T-helper 1 cell treated with Interleukin-12 subunit alpha and Interleukin-12 subunit beta and Interleukin-4 antibody, amounts not matched to agents 30 ng/mL and 1 ng/mL, for 36 hours (primary cell): ENCODE measurements at places on chromosomes 2 and 18. TPM values are rescaled to one million over a fixed set of nuclear protein-coding genes. Genes with fewer than 3 reads are reported as not detected.

The AMMECR1L gene
- 19.0 and 20.7 TPM in 2 replicates for total RNA-seq

The IL36A gene
- 0.32 and 0.49 TPM in 2 replicates for total RNA-seq

The ATP6V1C2 gene
- not detected in 2 replicates for total RNA-seq

The EVA1A gene
- total RNA-seq = not detected in 2 replicates

The GREB1L gene
- total RNA-seq = not detected in 2 replicates

The DHRS9 gene
- 0.12 TPM in 1 of 2 replicates, not detected in the other for total RNA-seq

The CRYGD gene
- total RNA-seq = not detected in 2 replicates

The MOGAT1 gene
- not detected in 2 replicates for total RNA-seq

The MC5R gene
- 0.15 TPM in 1 of 2 replicates, not detected in the other for total RNA-seq

The OTX1 gene
- not detected in 2 replicates for total RNA-seq

The SKOR2 gene
- not detected in 2 replicates for total RNA-seq

The CXCR2 gene
- total RNA-seq = 0.12 TPM in 2 replicates

The GPBAR1 gene
- total RNA-seq = 1.5 and 1.8 TPM in 2 replicates

The RNASEH1 gene
- total RNA-seq = 25.9 and 26.6 TPM in 2 replicates

The MAL gene
- total RNA-seq = 791 and 797 TPM in 2 replicates

The DPYSL5 gene
- total RNA-seq = 0.05 and 0.10 TPM in 2 replicates

The ZSWIM2 gene
- total RNA-seq = not detected in 2 replicates

The KIAA2012 gene
- not detected in 2 replicates for total RNA-seq

The GCA gene
- total RNA-seq = 16.3 and 16.5 TPM in 2 replicates

The SPP2 gene
- total RNA-seq = not detected in 2 replicates

The SCN7A gene
- total RNA-seq = not detected in 2 replicates

The MBP gene
- total RNA-seq = 90.8 and 92.0 TPM in 2 replicates

The SULT1C4 gene
- not detected in 2 replicates for total RNA-seq

The UGT1A5 gene
- not detected in 2 replicates for total RNA-seq

The PARD3B gene
- 0.83 and 0.96 TPM in 2 replicates for total RNA-seq

The CD8B2 gene
- total RNA-seq = 0.15 and 0.46 TPM in 2 replicates
